ENCODE measurements at places on chromosomes 11 and 22. TPM values are rescaled to one million over a fixed set of nuclear protein-coding genes. Genes with fewer than 3 reads are reported as not detected.

The DGCR6 gene
- 11.2 TPM for total RNA-seq

The SPDYC gene
- not detected for total RNA-seq

The FGF19 gene
- not detected for total RNA-seq

The REXO2 gene
- 119 TPM for total RNA-seq

The OR4A47 gene
- not detected for total RNA-seq

The TRABD gene
- 16.7 TPM for total RNA-seq

The OR52E4 gene
- total RNA-seq: not detected

The ANKK1 gene
- total RNA-seq: 0.23 TPM

The CD248 gene
- 22.7 TPM for total RNA-seq

The GLYATL1 gene
- total RNA-seq: not detected

The LMO1 gene
- not detected for total RNA-seq

The MS4A1 gene
- total RNA-seq: not detected

The PTPRCAP gene
- total RNA-seq: 3.4 TPM

The ZP1 gene
- not detected for total RNA-seq

The FAM83F gene
- total RNA-seq: 8.5 TPM

The SEC14L6 gene
- total RNA-seq: 0.26 TPM

The CDC42BPG gene
- total RNA-seq: 0.71 TPM

DNA sequence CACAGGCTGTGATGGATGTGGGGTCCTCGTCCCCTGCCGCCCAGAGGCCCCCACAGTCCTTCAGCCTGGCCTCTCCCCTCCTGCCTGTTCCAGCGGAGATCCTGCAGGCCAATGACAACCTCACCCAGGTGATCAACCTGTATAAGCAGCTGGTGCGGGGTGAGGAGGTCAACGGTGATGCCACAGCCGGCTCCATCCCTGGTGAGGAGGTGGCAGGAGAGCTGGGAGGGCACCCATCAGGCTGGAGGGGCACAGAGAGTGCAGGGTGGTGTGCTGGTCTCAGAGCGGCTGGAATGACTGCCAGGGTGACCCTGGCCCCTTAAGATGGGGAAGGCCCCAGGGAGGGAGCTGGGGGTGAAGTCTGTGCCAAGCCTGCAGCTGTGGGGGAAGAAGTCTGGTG is 14.6 kb upstream of the SH3BP1 start:
- DNase-seq: no peak

- DNase-seq: peak; percentile 81
Observed at GRCh38 chr11:73317373-73317772, 9.3 kb downstream of the ARHGEF17 start.

GRCh38 chr11:66272596-66272995 is 4.2 kb downstream of the RAB1B start:
- no peak for DNase-seq

- no peak for DNase-seq
Observed at GRCh38 chr11:101061606-101062005, 68.0 kb downstream of the PGR start.

DNA sequence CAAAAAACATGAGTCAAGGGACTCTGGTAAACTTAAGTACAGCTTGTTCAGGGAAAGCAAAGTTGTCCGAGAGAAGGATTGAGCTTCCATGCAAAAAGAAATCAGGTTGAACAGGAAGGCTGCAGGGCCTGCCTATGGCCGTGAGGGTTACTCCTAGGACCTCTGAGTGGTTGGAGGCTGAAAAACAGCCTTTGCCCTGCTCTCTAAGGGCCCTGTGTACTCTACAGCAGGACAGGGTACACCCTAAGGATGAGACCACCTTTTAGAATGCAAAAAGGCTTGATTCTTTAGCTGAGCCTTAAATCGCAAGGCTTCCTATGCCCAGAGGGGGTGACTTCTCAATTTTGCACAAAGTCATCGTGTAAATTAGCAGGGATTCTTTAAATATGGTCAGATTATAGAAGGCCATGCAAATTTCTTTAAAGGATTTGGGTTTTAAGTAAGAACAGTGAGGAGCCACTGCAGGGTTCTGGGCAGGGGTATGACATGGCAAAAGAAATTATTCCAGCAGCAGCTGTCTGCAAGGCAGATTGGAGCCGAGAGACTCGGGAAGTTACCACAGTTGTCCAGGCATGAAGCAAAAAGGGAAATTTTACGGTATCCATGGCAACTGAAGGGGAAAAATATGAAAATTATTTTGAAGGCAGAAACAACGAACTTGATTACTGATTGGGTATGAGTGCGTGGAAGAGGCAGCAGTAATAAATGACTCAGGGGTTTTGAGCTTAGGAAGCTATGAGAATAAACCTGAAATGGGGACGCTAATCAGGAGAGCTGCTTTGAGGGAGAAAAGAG is 91.8 kb downstream of the FAM76B start:
- DNase-seq: no peak

- no peak for DNase-seq
Observed at GRCh38 chr22:30127749-30128166, 47.5 kb downstream of the HORMAD2 start.

- DNase-seq: no peak
Observed at GRCh38 chr22:33335611-33336279, 277.6 kb upstream of the SYN3 start.

DNA sequence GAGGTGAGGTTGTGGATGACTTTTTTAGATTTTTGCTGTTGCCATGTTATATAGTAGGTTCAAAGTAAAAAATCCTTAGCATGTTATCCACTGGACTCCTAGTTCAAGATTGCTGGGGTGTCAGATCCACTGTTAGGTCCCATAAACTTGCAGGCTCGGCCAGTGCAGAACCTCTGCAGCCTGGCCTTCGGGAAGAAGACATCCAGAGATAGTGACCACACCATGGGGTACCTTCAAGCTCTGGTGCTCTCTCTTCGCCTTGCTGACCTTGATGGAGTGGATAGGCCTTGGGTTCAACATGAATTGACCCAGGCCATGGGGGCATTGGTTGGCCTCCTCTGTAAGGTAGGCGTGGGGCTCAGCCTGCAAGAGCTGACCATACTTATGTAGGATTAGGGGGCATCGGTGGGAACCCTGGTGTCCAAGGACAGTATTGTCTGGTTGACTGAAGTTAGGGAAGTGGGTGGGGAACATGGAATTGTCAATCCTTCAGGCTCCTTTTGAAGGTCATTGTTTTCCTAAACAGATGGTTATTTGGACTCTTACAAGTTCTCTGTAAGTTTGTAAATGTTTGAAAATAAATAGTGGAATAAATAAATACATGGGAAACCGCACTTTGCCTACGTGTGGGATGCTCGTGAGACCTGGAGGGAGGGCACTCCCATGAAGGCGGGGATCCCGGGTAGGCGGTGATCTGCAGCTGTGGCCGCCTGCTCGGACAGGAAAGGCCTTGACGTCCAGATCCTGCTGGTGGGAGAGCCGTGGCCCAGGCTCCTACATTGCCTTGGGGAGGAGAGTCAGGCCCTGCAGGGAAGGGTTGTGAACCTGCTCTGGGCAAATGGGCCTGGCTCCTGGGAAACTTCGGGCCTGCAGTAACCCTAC is 37.1 kb downstream of the BCR start:
- DNase-seq: peak; percentile 48

GRCh38 chr22:36493690-36494110 is 12.3 kb upstream of the TXN2 start:
- DNase-seq: peak; percentile 67

DNA sequence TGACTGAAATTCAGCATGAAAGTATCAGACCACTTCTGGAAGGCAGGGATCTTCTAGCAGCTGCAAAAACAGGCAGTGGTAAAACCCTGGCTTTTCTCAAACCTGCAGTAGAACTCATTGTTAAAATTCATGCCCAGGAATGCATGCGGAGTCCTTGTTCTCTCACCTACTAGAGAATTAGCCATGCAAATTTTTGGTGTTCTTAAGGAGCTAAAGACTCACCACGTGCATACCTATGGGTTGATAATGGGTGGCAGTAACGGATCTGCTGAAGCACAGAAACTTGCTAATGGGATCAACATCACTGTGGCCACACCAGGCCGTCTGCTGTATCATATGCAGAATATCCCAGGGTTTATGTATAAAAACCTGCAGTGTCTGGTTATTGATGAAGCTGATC is 19.1 kb downstream of the ZBTB44 start:
- DNase-seq: no peak

- DNase-seq: no peak
Observed at GRCh38 chr11:61186504-61186903, 16.8 kb upstream of the PGA3 start.

GRCh38 chr11:72278905-72279304 is 34.9 kb upstream of the PHOX2A start:
- DNase-seq: no peak

DNA sequence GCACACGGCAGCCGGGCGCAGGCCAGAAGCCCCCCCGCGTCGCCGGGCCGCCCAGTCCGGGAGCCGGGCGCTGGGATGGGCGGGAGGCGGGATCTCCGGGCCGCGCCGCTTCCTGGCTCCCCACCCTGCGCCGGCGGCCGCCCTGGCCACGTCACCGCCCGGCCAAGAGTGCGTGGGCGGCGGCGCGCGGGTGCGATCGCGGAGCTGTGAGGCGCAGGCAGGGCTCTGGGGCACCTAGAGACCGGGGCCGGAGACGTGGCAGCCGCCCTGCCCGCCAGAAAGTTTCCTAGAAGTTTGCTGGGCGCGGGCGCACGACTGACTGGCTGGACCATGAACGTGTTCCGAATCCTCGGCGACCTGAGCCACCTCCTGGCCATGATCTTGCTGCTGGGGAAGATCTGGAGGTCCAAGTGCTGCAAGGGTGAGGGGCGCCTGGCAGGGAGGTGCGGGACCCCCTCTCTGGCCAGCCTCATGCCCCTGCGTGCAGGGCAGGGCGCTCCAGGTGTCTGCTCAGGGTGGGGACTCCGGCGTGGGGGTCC is at the start of gene KDELR3:
TSS of gene KDELR3 (plus strand) at position 193 of the 539 bp plus-strand sequence. CDS start at position 331, 138 bp downstream.
- peak; percentile 90 for DNase-seq

GRCh38 chr11:74926304-74927030 is 22.4 kb downstream of the XRRA1 start:
- no peak for DNase-seq

DNA sequence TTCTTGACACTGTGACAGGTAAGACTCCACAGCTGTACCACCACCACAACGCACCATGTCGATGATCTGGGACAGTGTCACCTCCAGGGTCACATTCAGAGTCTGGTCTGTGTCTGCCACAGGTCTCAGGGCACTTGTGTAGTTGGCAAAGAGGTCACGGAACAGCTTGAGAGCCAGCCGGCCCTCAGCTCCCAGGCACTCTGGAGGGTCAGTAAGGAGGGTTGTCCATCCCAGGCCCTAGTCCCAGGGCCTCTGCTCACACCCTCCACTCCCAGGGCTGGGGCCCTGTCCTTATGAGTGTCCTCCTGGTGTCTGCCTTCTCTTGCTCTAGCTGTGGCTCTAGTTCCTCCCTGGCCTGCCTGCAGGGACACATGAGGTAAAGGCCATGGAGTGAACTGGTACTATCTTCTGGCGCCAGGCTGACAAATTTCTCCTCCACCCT is 1.4 kb downstream of the CHRNA10 start:
- no peak for DNase-seq

DNA sequence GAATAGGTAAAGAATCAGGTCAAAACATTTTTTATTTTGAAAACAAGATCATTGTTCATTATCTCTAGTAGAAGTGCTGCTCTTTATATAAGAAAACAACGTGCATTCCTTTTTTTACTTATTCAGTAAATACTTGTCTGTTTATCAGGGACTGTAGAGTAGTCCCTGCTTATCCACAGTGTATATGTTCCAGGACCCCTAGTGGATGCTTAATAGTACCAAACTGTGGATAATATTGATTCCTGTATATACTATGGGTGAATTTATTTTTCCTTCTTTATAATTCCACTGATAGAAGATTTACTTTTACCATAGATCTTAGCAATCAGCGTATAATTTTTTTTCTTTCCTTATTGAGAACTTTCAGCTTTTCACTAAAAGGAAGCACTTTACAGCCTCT is 32.6 kb downstream of the CEP295 start:
- DNase-seq: no peak

GRCh38 chr11:8739309-8739793 is 56.8 kb downstream of the RPL27A start:
- no peak for DNase-seq

GRCh38 chr11:26901162-26901561 is 92.8 kb upstream of the FIBIN start:
- no peak for DNase-seq

DNA sequence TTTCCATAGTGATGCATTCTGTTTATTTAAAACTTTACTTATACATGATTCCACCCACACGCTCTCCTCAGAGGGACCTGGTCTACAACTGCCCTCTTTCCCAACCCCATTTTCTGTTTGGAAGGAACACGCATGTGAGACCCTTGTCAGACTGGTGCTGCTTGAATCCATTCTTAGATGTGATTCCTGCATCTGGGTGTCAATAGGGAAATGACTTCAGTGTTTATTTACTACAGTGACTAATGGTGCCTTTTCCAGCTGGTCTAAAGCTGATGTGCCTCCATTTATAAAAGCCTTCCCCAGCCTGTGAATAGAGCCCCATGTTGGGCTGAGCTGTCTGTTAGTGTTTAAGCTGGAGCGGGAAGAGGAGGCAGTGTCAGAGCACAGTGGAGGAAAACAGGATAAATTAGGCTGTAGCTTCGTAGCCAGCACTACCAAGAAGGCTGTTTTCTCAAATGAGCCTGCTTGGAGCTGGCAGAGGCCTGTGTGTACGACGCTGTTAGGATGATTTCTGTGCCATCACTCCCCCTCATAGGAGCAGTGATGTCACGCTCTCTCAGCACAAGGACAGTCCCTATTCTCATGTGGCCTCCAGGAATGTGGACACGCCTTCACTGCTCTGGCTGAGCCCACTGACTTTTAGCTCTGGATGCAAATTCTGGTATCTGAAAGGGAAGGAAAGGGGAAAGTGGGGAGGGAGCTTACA is 18.9 kb upstream of the C11orf96 start:
- DNase-seq: peak; percentile 79

DNA sequence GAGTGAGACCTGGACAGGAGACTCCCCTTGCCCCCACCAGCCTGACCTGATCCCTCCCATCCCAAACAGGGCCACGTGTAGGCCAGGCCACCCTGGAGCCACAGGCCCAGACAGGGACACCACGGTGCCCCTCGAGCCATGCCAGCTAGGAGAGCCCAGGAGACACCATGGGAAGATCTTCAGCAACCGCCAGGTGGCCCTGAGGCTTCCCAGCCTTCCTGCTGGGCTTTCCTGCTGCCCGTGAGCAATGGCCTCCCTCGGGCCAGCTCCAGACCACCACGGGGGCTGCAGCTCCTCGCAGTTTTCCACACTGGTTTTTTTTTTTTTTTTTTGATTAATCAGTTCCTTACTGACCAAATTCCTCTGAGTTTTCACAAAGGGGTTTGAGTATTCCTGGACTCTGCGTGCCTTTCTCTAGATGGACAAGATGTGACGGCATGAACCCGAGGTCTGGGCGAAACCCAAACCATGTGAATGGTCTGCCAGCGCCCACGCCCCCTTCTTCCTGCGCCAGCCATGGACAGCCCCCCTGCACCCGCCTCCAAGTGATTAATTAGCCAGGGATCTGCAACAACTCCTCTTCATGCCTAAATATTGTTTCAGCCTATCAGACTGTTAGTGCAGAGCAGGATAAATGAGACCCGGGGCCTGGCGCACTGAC is 40.9 kb downstream of the TBX1 start:
- peak; percentile 35 for DNase-seq
